ENCODE measurements at places on chromosomes 7 and 10.
A peak's percentile ranks its signal among the peaks of the same experiment; 100 is the strongest.

GRCh38 chr10:129078346-129078745 is 388.7 kb upstream of the MGMT start:
- no peak for DNase-seq

DNA sequence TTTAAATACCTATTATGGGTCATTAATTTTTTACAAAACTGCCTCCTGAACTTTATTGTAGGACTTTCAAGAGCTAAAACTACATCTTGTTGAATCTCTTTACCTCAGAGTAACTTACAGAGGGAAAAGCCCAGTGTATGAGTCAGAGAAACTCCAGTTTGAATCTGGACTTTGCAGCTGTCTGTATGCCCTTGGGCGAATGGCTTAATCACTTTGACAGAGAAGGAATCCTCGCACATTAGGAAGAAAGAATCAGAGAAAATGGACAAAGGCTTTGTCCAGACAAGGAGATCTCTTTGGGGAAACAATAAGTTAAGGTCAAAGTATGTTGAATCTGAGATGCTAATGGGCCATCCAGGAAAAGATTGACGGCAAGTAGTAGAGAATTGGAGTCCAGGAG is 484.2 kb upstream of the CELF2 start:
- no peak for DNase-seq

GRCh38 chr7:65265933-65266519 is 107.6 kb upstream of the ZNF92 start:
- DNase-seq = no peak

DNA sequence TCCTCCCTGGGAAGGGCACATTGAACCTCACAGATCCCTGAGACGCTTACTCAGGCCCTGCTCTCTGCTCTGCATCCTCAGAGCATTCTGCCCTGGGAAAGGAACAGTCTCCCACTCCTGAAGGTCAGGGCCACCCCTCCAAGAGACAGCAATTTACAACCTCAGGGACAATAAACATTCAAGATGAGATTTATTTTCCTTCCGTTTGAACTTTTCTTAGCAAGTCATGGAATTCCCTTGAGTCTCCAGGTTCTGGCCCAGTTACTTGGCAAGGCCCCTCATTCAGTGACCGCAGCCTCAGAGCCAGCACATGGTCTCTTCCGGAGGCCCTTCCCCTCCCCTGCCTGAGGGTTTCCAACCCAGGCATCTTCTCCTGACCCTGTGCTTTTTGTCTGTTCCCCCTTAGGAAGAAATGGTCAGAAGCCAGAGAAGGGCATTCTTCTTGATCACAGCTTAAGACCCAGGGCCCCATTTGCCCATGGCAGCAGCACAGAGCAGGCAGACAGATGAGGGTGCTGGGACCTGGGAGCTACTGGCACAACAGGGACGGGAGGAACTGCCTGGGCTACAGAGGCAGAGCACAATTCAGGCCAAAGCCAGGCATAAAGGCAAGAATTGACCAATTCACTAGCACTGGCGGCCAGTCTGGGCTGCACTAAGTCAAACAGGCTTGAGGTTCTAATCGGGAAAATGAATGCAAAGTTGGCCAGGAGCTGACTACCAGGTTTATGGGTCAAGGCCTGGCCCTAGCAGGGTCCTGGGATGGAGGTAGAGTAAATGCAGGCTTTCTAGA is 56.7 kb downstream of the VSTM4 start:
- DNase-seq = no peak

GRCh38 chr7:125491137-125491536 is 561.5 kb upstream of the POT1 start:
- DNase-seq = no peak

GRCh38 chr10:126272526-126272925 is 115.8 kb downstream of the ADAM12 start:
- DNase-seq = no peak

DNA sequence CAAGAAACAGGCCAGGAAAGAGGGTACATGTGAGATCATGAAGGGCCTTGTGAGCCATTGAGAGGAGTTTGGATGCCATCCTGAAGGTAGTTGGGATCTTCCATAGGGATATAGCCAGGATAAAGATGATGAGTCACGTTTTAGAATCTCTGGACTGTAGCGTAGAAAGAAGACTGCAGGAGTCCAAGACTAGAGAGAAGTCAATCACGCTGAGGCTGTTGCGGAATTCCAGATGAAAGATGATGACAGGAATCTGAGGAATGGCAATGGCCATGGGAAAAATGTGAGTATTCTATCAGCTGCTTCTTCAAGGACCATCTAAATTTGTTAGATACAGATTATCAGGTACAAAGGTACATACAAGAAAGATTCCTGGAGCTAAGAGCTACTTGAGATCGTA is 711.3 kb downstream of the GRM8 start:
- no peak for DNase-seq

DNA sequence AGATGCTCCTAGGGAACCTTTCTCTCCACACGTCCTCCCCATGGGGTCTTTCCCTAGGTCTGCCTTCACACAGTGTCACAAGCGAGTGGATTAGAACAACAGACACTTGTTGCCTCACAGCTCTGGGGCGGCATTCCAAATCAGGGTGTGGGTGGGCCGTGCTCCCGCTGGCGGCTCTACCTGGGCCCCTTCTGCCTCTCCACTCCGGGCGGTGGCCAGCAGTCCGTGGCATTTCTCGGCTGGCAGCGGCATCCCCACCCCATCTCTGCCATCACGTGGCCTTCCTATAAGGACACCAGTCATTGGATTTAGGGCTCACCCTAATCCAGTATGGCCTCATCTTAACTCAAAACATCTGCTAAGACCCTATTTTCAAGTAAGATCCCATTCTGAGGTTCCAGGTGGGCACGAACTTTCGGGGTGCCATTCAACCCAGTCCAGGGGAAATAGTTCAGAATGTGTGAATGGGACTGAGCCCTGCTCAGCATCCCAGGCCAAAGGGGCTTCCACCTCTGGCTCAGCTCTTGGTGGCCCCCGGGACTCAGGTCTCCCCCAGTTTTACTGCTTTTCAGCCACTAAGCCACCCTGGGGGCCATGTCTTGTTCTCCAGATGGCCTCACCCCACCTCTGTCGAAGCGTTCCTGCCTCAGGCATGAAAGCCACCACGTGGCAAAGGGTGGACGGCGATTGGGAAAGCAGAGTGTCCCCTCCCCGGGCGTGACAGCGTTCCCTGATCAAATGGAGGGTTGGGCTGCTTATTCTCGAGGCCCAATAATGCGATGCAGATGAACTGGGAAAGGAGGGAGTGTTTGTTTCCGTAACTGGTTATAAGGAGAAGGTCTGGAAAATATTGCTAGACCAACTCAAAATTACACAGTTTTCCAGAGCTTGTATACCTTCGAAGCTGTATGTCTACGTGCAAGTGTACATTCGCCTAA is 350.0 kb downstream of the GLRX3 start:
- no peak for DNase-seq

DNA sequence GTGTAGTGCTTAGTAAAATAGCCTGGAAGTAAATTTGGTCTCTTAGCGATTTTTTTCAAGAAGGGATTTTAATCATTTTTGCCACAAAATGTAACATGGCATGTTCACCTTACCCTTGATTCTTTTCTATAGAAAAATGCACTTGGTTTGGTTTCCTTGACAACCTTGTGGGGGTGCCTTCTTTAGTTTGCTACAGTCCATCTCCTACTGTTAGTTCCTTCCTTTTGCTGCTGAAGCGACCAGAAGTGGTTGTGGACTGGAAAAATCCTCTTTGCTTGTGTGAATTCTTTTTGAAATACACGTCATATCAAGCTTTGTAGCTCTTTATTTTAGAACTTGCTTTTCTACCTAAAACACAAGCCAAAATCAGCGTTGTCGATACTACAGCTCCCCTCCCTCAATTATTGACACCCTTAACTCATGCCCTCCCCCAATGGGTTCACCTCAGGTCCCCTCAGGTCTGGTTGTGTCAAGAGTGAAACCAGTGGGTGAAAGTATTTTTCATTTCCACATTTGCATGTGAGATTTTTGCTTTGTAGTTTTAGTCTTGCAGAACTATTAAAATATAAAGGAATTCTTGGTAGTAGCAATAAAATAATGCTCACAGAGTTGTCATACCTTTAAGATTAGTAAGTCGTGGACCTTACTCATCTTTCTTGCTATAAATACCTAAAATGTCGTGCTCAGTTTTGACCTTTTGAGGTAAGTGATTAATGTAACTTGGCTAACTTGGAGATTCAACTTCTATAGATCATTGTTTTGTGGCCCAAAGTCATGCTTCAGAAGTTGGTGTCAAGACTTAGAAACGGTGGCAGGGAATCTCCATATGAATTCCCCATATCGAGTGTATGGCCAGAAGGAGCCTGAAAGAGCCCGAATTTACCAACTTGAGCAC is 1.5 kb downstream of the ACTR3B start:
- DNase-seq = peak; percentile 11

DNA sequence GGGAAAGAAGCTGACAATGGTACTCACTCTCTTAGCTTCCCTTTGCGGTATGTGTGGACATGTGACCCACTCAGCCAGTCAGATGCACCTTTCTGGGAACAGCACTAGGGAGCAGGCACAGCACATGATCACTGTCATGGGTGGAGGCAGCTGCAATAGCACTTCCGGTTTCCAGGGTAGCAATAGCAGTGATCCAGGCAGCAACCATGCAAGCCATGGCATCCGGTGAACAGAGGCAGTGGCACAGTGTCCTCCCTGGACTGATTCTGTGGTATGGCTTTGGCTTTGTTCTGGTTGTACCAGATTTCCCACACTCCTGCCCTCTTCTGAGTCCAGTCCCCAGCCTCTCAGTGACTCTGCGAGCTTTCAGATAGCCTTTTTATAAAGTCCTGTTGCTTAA is 86.8 kb upstream of the NAMPT start:
- no peak for DNase-seq

- DNase-seq = no peak
These were observed 73.8 kb upstream of the PAPSS2 start for GRCh38 chr10:87585565-87586514.

DNA sequence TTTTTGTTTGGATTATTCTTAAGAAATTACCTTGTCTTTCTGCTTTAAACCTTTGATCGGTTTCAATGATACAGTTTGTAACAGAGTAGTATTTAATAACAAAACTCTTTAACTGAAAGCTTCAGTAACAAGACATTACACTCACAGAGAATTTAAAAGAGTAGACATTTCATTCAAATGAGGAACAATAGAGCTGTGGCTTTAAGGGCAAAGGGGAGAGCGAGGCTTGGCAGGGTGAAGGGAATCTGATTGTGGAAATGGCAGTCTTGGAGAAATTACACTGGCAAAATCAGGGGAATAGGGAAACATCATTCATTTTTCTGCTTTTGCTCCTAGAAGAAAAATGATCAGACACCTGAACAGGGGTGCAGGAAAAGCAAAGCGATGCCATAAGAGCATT is 5.1 kb upstream of the HIPK2 start:
- no peak for DNase-seq

GRCh38 chr7:159032322-159032721 is 112.3 kb downstream of the VIPR2 start:
- no peak for DNase-seq

DNA sequence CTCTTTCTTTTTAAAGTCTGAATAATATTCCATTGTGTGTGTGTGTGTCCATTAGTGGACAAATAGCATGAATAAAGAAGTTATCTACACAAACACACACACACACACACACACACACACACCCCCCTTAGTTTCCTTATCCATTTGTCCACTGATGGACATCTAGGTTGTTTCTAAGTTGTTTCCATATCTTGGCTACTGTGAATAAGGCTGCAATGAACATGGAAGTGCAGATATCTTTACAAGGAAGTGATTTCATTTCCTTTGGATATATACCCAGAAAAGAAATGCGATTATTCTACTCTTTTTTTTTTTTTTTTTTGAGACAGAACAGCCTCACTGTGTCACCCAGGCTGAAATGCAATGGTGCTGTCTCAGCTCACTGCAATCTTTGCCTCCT is 113.5 kb downstream of the MBL2 start:
- no peak for DNase-seq

DNA sequence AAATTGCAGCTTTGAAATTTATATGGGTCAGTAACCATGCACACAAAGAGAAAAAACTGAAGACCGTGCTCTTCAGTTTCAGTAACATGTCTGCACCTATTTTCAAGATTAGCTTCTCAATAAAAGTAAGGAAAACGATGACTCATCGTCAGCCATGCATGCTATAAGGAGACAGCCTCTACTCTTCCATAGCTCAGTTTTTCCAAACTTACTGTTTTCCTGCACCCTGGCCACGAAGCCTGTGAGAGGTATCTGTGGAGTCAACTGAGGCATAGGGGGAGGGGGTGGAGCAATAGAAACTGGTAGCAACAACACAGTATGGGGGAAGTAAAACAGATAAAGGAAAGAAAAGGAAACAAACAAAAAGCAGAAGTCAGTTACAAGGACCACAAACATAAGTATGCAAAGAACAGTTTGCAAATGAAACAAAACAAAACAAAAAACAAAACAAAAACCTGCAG is 58.0 kb downstream of the PDSS1 start:
- DNase-seq = no peak

DNA sequence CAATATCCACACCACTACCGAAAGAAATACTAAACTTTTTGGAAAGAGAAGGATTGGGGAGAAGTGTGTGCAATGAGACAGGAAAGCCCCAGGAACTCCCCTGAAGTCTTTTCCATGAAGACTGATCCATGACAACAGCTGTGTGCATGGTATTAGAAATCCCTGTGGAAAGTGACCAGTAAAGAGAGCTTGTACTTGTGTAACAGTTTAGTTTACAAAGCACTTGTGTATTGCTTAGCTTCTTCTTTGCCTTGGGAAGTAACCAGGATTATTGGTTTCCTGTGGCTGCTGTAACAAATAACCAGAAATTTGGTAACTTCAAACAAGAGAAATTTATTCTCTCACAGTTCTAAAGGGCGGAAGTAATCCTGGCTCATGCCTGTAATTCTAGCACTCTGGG is 18.8 kb downstream of the TFAM start:
- no peak for DNase-seq

- no peak for DNase-seq
These were observed 26.2 kb upstream of the PRPF18 start for GRCh38 chr10:13560597-13560996.

- DNase-seq = no peak
These were observed 741 bp downstream of the GPR85 start for GRCh38 chr7:113085781-113086390.

DNA sequence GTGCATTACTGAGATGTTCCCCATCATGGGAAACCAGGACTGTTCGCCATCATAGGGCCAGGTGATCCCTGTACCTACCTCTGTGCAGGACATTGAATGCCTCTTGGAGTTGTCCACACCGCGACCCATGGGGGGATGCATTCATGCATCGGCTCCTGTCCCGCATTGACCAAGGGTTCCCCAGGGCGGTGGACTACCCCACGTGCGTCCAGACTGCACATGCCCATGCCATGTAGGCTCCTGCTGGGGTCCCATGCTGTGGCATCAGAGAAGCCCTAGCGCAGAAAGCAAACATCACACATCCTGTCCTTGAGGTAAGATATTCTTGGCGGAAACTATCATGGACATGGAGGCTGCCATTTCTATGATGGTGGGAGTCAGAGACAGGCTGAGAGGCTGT is 121.6 kb upstream of the UNC5B start:
- no peak for DNase-seq
